ENCODE measurements at places on chromosomes 6 and 20.

DNA sequence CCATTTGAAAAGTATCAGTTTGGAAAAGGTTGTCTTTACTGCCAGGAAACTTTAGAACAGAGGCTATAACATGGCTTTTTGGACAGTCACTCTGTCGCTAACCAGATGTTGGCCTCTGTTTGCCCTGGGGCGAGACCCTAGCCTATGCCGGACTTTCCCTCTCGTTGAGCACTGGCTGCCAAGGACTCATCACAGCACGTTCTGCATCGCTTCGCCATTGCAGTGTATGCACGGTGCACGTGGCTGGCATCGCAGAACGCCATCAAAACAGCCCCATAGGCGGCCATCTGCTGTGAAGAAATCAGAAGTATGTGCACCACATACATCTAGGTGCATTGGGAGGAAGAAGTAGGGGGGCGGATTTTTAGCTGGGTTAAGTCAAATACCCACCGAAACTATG is 156.4 kb downstream of the EYA2 start:
- DNase-seq, result no peak

- DNase-seq, result no peak
Observed at GRCh38 chr6:4668271-4669179, 107.7 kb upstream of the CDYL start.

DNA sequence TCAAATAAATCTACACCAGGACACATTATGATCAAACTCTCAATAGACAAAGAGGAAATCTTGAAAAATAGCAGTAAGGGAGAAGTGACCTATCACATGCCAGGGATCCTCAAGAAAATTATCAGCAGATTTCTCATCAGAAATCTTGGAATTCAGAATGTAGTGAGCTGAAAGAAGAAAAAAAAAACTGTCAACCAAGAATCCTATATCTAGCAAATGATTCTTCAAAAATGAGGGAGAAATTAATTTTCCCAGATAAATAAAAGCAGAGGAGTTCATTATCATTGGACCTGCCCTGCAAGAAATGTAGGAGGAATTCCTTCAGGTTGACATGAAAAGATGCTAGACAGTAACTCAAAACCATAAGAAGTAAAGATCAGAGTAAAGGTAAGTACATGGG is 363.6 kb downstream of the TFAP2A start:
- no peak for DNase-seq

GRCh38 chr20:40054311-40054710 is 634.7 kb downstream of the MAFB start:
- DNase-seq, result no peak

GRCh38 chr6:99592900-99593299 is 13.7 kb upstream of the PRDM13 start:
- no peak for DNase-seq

DNA sequence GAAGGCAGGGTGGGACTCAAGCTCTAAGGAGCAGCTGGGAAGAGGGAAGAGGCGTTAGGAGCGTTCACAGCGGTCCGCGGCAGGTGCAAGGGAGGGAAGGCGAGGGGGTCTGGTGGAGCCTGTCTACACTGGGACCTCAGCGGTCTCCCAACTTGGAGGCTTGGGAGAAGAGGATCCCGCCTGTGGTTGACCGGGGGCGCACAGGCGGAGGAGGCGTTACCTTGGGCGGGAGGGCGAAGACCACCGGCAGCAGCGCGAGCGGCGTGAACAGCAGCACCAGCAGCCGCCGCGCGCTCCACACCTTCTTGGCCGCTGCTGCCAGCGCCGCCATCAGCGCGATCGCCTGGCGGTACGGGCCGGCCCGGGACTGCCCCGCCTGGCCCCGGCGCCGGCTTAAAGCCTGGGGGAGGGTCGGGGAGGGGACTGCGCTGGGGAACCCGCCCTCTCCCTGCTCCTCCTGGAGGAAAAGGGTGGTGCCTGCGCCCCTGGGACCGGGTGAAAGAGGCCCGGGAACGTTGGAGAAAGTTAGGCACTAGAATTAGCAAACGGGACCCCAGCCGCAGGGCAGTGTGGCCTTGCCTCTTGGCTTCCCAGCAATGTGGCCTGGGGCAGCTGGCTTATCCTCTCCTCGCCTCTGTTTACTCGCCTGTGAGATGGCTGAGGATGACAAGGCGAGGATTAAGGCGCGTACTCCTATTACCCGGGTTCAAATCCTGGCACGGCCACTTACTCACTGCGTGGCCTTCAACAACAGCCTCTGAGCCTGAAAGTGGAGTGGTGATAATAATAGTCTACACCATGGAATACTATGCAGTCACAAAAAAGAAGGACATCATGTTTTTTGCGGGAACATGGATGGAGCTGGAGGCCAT is at the start of gene SLC13A3:
Gene SLC13A3, minus strand, starts transcription at position 369 of the 872 bp plus-strand sequence. Its CDS starts 38 bp downstream, at position 331.
- no peak for DNase-seq
